Kidney capillary endothelial cell (primary cell): ENCODE measurements at places on chromosomes 12 and 14.

- DNase-seq: no peak
Observed at GRCh38 chr12:116892349-116893140, 11.3 kb upstream of the HRK start.

DNA sequence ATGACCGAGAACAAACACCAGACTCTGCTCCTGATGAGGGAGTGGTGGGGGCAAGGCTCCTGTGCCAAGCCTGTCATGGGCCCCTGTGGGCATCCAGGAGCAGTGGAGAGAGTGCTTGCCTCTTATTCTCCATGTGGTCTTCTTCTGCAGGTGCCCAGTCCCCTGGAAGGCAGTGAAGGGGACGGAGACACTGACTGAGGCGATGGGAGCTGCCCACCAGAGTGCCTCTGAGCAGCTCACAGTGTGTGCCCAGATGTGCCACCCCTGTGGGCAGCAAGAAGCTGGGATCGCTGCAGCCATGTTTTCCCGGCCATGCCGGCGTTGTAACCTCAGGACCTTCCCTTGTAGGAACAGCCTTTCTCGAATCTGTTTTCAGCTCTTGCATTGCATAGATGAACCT, 6.4 kb upstream of the EP400 start:
- DNase-seq: no peak

GRCh38 chr12:29552324-29552927, 54.9 kb upstream of the OVCH1 start:
- peak; percentile 69 for DNase-seq

GRCh38 chr14:36502558-36503508, 17.2 kb downstream of the NKX2-1 start:
- DNase-seq: no peak

- DNase-seq: no peak
Observed at GRCh38 chr12:94208622-94208966, 60.2 kb downstream of the PLXNC1 start.

DNA sequence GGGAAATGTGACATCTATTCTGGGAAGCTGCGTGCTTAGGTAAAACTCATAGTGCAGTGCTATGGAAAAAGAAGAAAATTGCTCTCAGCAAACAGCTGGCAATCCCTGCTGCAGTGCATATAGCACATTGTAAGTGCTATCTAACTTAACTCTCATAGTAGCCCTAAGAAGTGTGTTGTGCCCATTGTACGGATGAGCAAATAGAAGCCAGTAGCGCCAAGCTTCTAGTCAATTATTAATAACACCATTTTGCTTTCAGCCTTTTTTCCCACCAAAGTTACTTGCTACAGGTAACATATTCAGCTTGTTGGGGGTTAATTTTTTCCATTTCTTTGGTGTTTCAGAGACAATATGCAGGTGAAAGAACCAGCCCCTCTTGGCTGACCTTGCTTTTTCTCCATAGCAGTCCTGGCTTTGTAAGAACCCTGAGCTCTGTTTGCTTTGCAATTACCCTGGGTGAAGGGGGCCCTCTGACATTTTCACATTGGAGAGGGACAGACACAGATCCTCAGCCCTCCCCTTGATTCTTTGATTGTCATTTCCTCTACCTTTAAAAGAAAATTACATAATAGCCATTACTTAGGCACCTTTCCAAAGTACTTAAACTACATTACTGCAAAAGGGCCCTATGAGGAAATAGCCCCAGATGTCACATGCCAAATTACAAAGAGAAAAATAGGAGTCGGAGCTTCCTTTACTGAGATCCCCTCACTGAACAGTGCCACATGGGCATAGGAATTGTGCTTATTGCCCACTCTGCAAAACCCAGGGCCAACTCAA, 576.2 kb upstream of the TBX3 start:
- no peak for DNase-seq

DNA sequence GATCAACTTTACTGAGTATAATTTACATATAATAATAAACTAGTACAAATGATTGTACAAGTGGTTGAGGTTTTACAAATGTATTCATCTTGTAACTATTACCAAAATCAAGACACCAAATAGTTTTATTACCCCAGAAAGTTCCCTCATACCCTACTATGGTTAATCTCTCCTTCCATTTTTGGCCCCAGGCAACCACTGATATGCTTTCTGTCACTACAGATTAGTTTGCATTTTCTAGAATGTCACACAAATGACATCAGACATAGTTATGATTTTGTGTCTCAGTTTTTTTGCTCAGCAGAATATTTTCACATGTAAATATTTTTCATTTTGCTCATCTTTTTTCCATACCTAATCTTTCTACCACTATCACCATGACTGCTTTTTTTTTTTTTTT, 49.1 kb downstream of the TMX1 start:
- no peak for DNase-seq
